ENCODE measurements at places on chromosomes 6 and 20.

- peak; percentile 12 for DNase-seq
Measured at GRCh38 chr6:52361414-52361944, 472 bp upstream of the PAQR8 start.

- DNase-seq = no peak
Measured at GRCh38 chr6:135176464-135176863, 4.6 kb upstream of the MYB start.

GRCh38 chr6:147005499-147005898 lies 198.7 kb upstream of the STXBP5 start:
- peak; percentile 21 for DNase-seq

- DNase-seq = no peak
Measured at GRCh38 chr20:61619751-61620150, 367.7 kb downstream of the CDH4 start.

GRCh38 chr6:147642458-147642857 lies 134.0 kb downstream of the SAMD5 start:
- DNase-seq = no peak

GRCh38 chr20:38559764-38560163 lies 21.2 kb upstream of the ADIG start:
- no peak for DNase-seq

DNA sequence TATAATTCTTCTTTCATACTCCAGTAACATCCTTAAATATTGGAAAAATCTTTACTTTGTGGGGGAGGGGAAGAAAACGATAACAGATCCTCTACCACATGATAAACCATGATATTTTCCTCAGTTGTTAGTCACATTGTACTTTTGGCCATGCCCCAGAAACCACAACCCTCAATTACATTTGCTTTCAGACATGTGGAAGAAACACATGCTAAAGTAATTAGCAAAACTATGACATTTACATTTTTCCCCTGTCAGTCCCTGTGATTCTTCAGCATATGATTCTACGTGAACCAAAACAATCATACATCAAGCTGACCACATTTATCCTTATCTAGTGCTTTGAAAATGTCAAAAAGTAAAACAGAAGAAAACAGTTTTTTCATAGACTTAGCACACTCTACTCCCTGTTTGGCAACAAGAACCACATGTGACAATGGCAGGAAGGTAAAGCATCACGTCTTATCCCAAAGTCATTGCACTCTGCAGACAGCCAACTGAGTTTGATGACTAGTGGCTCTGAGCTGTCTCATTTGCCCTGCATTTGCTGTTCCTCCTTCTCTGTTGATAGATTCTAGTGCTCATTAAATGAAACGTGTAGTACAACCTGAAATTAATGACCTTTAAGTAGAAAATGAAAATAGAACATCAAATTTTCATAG lies 505.8 kb upstream of the MARCKS start:
- no peak for DNase-seq

DNA sequence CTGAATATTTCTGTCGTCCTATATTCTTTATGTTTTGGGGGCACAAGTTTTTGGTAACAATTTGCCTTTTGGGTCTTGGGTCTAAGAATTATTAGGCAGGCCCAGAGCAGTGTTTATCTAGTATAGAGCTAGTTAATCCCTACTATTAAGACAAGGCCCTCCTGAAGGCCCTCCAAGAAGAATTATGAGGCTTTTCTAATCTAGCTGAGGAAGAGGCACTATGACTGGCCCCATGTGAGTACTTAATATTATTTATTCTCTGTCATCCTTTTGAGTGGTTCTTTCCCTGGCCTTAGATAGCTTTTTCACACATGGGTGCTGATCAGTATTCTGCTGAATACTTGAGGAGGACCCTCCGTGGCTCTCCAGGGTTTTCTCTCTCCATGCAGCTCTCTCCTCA lies 25.1 kb downstream of the CHMP4B start:
- DNase-seq = no peak

DNA sequence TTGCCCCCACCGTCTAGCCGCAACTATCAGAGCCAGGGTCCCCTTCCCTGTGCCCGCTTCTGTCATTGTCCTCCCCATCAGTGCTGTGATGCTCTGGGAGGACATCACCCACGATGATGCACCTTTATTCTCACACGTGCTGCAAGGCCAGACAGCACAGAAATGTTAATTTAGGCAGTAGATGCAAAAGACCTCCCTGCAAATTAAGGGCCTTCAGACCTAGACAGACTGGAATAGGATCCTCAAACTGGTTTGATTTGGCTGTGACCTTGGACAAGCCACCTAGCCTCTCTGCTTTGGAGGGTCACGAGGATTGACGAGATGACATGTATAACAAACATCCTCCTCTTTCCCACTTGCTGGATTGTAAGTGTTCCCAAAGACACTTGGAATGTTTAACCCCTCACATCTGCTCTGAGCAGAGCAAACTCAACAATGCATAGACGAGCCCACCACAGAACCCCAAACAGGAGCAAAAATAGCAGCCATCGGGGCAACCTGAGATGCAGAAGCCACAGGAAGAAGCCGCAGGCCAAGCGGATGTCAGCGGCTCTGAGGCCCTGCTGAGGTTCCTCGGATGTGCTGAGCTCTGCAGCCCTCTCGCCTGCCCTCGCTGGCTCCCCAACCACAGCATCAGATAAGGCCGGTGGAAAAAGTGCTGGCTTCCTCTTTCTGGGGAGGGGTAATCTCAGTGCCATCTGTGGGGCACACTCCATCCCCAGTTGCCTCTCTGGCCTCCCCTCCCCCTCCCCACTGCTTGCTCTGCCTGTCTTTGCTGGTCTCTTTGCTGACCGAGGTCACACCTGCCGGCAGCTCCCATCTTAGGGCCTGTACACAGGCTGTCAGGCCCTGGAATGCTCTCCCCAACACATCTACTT lies 35.3 kb downstream of the TOX2 start:
- DNase-seq = peak; percentile 71

GRCh38 chr6:102051720-102052119 lies 658.2 kb downstream of the GRIK2 start:
- no peak for DNase-seq

GRCh38 chr6:155313602-155314091 lies 637 bp downstream of the TFB1M start:
- peak; percentile 61 for DNase-seq

DNA sequence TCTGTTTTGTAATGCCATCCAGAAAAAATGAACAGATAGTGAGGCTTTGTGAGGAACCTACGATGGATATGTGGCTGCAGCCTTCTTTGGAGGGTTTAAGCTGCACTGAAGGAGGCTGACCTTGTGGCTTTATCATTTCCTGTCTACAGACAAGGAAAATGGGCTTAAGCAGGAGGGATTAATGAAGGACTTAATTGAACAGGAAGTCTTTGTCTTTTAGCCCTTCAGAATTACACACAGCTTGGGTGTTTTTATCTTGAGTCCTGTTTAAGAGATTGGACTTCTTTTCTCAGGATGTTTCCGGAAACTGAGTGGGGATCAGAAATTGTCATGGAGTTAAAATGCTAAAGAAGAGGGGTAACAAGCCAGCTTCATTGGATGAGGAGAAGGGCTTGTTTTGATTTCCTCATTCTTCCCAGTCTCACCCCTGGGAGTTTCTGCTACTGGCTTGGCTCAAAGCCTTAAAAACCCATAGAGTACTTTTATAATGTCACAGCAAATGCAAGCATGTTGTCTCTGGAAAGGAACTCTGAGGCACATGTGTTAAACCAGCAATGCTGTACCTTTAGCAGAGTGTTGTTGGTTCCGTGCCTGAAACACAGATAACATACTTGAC lies 193.6 kb downstream of the JARID2 start:
- DNase-seq = no peak

DNA sequence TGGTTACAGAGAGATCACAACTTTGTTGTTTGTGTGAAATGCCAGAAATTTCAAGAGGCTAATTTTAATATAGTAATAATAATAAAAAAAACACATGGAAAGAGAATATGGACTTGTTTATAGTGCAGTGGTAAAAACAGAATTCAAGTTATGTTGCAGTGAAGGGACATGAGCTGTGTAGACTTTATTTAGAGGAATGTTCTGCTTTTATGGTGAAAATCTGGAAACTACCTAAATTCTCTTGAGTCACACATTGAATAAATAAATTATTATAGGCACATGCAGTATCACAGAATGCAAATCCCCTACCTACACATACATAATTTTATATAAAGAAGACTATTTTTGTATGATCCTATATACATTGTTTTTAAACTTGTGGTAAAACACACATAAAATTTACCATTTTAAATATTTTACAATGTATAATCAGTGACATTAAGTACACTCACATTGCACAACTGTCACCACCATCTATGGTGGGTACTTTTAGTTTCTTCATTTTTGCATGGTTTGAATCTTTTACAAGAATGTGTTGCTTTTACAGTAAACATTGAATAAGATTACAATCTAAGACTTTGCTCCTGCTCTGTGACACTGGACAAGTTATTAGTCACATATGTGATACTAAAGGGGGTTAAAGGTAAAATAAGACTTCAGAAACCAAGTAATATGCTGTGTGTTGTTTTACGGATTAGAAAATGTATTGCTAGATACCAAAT lies 107.4 kb downstream of the B3GAT2 start:
- peak; percentile 14 for DNase-seq

DNA sequence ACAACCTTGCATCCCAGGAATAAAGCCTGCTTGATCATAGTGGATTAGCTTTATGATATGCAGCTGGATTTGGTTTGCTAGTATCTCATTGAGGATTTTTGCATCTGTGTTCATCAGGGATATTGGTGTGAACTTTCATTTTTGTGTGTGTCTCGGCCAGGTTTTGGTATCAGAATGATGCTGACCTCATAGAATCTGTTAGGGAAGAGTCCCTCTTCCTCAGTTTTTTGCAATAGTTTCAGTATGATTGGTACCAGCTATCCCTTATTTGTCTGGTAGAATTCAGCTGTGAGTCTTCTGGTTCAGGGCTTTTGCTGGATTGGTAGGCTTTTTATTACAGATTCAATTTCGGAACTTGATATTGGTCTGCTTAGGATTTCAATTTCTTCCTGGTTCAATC lies 132.5 kb downstream of the ZFAND3 start:
- DNase-seq = no peak

All from HT-29 (cell line).